T-helper 1 cell (primary cell): ENCODE measurements at places on chromosomes 16 and 17.

GRCh38 chr17:55458287-55458900, 36.8 kb upstream of the MMD start:
- no peak for DNase-seq

GRCh38 chr16:68490829-68491575, 42.7 kb upstream of the SMPD3 start:
- DNase-seq = no peak

GRCh38 chr16:83733301-83733700, 74.5 kb upstream of the HSBP1 start:
- DNase-seq = no peak

- no peak for DNase-seq
Observed at GRCh38 chr17:2693561-2694380, 17.8 kb downstream of the CLUH start.

DNA sequence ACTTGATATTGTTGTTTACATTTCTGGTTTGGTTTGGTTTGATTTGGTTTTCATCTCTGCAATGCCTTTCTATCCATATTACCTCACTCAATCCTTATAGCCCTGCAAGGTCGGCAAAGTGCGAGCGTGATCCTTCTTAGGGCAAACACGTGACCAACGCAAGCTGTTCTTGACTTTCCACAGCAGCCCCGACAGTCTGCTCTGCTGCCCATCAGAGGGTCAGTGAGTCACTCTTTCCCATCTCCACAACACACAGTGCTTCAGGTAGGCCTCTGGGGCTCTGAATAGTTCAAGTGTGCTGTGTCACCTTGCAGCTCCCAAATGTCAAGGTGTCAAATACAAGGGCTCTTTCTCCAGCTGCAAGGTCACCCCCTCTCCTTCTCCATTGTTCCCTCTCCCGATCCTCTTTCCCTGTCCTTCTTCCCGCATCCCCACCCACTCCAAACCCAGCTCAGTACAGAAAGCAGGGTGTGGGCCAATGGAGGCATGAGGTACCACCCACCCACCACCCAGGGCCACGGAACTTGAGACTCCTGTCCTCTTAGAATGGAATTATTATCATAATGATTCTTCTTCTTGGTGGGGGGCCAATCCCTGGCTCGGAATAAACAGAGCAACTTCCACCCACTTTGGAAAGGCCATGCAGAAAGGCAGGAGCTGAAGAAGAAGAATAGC, 139.7 kb downstream of the SLC39A11 start:
- DNase-seq = no peak

GRCh38 chr17:46795379-46795952, 23.0 kb downstream of the WNT3 start:
- DNase-seq = no peak

- no peak for DNase-seq
Observed at GRCh38 chr16:79598063-79598347, 2.5 kb downstream of the MAF start.

- no peak for DNase-seq
Observed at GRCh38 chr17:5226940-5227878, 7.5 kb downstream of the SCIMP start.

DNA sequence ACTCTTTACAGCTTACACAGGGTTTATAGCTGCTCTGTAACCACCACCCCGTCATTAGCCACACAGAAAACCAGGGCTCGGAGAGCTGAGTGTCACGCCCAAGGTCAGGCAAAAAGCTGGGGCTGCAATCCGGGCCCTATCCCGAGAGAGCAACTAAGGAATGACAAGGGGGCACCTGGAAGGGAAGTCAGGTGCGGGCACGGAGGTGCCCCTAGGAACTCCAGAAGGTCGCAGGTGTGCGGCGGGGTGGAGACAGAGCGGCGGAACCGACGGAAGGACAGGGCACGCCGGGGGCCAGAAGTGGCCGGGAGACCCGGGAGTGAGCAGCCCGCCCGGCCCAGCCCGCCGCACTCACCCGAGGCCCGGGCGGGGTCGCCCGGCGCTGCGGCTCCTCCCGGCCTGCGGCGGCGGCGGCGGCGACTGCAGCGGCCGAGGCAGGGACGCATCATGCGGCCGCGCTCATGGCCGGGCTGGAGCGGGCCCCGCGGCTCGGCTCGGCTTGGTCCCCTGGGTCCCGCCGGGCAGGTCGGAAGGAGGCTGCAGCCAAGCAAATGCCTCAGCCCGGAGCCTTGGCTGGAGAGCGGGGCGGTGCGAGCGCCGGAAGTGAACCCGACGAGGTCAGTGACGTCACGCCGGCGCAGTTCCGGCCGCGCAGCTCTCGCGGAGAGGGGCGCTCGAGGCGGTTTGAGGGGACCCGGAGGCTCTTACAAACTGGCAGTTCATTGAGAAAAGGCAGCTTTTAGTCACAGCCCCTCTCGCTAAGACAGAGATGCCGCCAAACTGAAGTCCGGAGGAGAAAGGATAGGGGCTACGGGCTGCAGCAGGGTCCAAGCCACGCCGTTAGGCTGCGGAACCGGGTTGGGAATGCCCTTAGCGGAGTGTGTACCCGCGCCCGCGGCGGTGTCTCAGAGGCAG, at the start of gene ZDHHC7:
ZDHHC7 (minus strand) TSS at position 605 of the 915 bp plus-strand sequence. CDS start 20,917 bp downstream, outside the sequence.
- DNase-seq = peak; percentile 78

DNA sequence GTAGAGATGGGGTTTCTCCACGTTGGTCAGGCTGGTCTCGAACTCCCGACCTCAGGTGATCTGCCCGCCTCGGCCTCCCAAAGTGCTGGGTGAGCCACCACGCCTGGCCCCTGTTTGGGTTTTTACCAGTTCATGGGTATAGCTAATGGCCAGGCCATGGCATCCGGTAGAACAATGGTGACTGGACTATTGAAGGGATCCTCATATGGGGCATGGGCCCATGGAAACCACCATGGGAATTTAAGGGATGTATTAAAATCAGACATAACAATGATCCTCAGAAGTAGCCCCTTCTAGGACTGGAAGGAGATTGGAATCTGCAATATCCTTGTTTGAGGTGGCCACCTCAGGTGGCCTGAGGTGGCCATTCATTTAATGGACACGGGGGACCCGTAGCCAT, 17.5 kb upstream of the GUCY2D start:
- DNase-seq = no peak

DNA sequence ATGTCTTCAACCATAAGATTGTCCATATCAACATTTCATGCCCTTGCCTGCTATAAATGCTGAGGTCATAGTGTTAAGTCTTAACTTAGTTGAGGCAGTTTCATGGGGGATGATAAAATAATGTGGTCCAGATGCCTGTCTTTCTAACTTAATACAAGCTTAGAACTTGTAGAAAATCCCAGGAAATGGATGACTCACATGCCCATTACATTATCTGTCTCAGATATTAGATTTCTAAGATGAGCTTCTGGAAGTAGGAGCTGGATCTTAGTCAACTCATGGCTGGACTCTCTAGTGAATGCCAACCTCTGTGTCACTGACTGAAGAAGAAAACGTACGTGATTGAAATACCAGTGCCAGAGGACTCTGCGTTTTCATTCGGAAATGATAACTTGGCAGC, 797.5 kb upstream of the EEF2KMT start:
- DNase-seq = no peak
